Bronchial epithelial cell (primary cell): ENCODE measurements at places on chromosomes 7 and 10. TPM values are rescaled to one million over a fixed set of nuclear protein-coding genes. Genes with fewer than 3 reads are reported as not detected.
A peak's percentile ranks its signal among the peaks of the same experiment; 100 is the strongest.

The TAF6 gene
- 16.9 and 22.9 TPM in 2 replicates for total RNA-seq

- DNase-seq: no peak
Observed at GRCh38 chr10:127356360-127356759, 160.0 kb upstream of the INSYN2A start.

The PTN gene
- 0.26 and 0.77 TPM in 2 replicates for total RNA-seq

The SLC29A4 gene
- total RNA-seq: 8.3 and 9.5 TPM in 2 replicates

The MSS51 gene
- total RNA-seq: 0.90 and 1.1 TPM in 2 replicates

- no peak for DNase-seq
Observed at GRCh38 chr10:100625816-100626215, 90.1 kb downstream of the HIF1AN start.

The IFIT1B gene
- total RNA-seq: not detected in 2 replicates

DNA sequence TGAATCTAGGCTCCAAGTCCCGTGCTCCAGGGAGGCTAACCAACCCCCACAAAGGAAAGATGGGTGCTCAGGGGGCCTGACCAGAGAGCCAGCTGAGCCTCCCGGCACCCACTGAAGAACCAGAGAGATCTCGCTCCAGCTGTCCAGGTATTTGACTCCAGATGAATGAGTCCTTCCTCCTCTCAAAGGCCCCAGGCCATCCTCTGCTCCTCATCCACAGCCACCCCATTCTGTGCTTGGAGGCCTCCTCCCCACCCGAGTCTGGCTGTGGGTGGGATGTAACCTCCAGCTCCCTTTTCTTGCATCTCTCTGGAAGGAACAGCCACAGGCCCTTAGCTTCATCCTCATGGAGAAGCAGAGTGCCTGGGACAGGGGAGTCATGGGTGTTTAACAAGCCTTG, 44.6 kb downstream of the VSTM4 start:
- DNase-seq: no peak

- DNase-seq: no peak
Observed at GRCh38 chr10:7054915-7055314, 355.9 kb downstream of the SFMBT2 start.

DNA sequence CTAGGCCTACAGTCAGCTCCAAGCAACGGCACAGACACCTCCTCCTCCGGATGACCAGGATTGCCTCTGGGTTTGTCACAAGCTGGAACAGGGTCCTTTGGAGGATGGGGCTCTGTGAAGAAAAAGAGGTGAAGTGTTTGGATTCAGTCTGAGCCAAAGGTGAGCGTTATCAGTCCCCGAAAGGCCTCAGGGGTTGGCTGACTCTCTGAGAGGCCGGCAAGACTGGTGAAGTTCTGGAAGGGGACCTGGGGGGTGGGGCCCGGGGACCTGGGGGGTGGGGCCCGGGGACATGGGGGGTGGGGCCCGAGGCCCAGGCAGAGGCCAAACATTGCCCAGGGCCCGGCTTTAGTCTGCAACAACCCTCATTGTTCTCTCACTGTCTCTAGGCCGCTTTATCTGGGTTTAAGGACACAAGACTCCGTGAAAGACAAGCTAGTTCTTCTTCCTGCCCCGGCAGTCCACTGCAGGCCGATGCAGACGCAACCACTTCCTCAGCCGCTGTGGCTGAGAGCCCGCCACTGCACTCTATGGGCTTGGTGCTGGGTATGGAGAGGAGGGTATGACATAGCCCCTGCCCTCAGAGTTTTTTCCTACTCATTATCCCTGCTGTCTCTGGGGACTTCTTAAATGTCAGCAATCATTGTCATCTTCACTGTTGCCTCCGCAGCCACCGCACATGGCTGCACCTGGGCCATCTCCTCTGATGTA, 27.4 kb upstream of the PSAP start:
- no peak for DNase-seq

The RRP12 gene
- 28.0 and 35.3 TPM in 2 replicates for total RNA-seq

The SLIT1 gene
- total RNA-seq: under 0.01 and 0.51 TPM in 2 replicates

DNA sequence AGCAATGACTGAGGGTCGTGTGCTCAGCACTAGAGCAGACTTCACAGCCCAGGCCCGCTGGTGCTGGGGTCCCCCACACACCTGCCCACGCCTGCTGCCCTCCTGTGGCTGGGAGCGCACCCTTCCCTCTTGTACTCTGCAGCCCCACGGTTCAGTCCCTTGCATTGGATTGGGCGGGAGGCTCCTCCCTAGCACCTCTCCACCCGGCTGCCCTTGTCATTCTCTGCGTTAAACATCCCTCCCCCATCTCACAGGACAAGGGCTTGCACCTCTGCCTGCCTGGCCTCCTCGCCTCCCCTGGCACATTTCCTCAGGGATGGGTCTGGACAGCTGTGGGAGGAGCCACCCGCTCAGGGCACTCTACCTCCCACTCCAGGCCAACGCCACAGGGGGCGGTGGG, 68.6 kb downstream of the ALOX5 start:
- DNase-seq: no peak

GRCh38 chr7:134513169-134513752, 14.1 kb upstream of the AKR1B10 start:
- DNase-seq: peak; percentile 60

The SLC26A3 gene
- total RNA-seq: not detected in 2 replicates

DNA sequence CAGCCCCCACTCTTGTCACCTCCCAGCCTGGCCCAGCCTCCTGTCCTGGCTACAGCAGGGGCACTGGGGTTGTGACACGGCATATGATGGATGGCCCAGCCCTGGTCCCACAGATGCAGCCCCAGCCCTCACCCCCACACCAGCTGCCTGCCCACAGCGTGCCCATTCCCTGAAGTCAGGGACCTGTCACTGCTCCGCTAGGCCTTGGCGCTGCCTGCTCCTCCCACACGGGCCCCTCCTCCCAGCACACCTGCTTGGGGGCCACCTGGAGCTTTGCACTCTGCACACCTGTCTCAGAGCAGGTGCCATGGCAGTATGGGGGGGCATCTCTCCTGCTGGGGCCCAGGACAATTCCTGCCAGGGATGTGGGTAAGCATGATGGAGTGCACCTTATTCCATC, 3.5 kb downstream of the GCK start:
- no peak for DNase-seq

The CD36 gene
- 1.3 and 11.9 TPM in 2 replicates for total RNA-seq

The TYSND1 gene
- 32.1 and 33.5 TPM in 2 replicates for total RNA-seq

The ADAMTS14 gene
- under 0.01 and 0.26 TPM in 2 replicates for total RNA-seq

The PSMA2 gene
- 40.6 and 62.1 TPM in 2 replicates for total RNA-seq

- no peak for DNase-seq
Observed at GRCh38 chr7:1853986-1854865, 184.1 kb downstream of the ELFN1 start.
